Stimulated activated CD8-positive, alpha-beta memory T cell treated with anti-CD3 and anti-CD28 coated beads, Interleukin-2, amount 100 ng/mL, for 48 hours (primary cell): ENCODE measurements at places on chromosomes 5 and 9.

DNA sequence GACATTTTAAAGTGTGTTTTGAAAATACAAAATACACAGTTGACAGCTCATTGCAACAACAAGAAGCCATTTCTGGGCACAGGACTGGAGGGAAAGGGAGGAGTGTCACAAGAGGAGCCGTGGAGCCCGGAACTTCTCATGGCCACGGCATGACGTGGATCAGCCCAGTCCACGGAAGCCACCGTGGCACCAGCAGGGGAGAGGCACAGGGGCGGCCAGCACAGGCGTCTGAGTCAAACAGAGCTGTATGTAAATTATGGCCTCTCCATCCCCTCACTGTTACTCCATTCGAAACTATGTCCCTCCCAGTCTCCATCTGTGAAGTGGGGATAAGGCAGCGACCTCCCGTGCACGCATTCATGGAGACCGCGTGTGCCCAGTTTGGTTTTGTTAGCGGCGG lies 165.6 kb upstream of the IRX2 start:
- DNase-seq = no peak

- DNase-seq = no peak
Measured at GRCh38 chr9:134444038-134444315, 117.7 kb downstream of the RXRA start.

- no peak for DNase-seq
Measured at GRCh38 chr9:8651846-8652215, 852.3 kb upstream of the DMAC1 start.

GRCh38 chr5:177371120-177372033 lies 12.9 kb upstream of the SLC34A1 start:
- no peak for DNase-seq

GRCh38 chr9:105881654-105882349 lies 187.5 kb downstream of the TMEM38B start:
- peak; percentile 37 for DNase-seq

DNA sequence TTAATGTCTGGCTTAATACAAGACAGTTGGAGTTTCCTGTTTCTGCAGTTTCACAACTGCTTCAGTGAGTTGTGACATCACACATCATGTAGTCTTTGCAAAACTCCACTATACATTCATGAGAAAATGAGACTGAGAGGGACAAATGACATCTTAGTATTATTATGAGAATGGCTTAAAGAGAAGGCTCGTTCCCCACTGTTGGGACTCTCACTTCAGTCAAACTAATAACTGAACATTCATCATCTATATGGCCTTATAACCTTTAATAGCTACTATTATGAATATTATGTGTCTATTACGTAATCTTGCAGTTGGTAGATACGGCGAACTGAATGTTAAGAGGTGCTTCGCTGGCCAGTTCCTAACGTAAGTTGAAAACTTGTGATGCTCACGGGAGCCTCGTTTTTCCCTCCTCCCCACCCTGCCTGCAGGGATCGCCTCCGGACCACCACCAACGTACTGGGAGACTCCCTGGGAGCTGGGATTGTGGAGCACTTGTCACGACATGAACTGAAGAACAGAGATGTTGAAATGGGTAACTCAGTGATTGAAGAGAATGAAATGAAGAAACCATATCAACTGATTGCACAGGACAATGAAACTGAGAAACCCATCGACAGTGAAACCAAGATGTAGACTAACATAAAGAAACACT lies 79.4 kb downstream of the SLC1A3 start:
- no peak for DNase-seq

DNA sequence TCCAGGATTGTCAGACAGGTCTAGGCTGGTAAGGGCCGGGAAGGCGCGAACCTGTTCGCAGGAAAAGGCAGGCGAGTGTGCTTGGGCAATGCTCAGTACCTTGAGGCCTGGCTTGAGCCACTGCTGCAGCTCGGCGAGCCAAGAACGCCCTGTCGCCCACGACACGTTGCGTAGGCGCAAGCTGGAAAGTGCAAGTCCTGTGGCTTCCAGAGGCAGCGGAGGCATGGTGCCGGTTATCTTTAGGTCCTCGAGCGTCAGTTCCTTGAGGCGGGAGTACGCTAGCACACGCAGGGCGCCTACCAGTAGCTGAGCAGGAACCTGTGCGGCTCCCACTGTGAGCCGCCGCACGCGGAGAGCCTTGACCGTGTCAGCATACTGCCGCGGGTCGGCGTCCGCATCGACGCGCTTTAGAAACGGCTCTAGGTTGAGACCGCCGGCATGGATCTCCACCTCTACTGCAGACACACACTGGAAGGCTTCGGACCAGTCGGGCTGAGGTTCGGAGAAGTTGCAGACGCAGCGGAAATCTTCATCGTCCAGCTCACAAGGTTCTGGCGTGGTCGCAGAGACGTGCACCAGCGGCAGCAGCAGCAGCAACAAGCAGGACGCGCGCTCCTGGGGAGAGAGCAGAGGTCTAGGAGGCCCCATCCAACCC lies 482 bp downstream of the CD14 start:
- no peak for DNase-seq

DNA sequence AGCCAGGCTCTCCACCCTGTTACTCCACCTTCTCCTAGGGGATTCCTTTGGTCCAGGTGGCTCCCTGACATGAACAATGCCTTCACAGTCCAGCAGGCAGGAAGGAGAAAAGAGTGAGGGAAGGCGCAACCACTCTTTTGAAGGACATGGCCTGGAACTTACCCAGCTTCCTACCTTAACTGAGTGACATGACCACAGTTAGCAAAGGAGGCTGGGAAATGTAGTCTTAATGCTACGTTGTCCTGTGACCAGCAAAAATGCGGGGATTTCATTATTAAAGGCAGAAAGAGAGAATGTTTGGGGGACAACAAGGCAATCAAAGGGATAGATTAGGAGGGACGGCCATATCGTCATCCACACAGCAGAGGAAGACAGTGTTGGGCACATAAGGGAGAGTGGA lies 100.3 kb upstream of the ERCC6L2 start:
- no peak for DNase-seq
